ENCODE measurements at places on chromosomes 7 and 10.

GRCh38 chr10:63542835-63543575, 21.8 kb downstream of the REEP3 start:
- no peak for DNase-seq

GRCh38 chr10:112282086-112282485, 1.1 kb upstream of the TECTB start:
- DNase-seq, result no peak

GRCh38 chr7:47786557-47787248, 161.6 kb downstream of the PKD1L1 start:
- no peak for DNase-seq

- no peak for DNase-seq
Measured at GRCh38 chr7:78124216-78124615, 325.6 kb downstream of the PHTF2 start.

DNA sequence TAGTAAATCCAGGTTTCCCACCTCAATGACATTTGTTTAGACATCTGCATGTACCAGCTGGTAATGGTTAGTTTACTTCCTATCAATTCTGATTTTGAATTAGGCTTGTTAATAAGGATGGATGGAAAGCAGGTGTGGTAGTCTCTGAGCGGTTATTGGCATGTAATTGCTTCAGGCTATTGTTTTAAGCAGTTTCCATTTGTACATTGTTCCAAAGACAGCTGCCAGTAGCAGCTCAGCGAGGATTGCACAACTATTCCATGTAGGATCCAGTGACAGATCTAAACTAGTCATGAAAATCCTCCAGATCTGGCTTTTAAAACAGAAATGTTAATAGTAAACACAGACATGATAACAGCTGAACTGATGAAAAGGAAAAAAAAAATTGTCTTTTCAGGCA, 436.0 kb upstream of the ADARB2 start:
- DNase-seq, result no peak

DNA sequence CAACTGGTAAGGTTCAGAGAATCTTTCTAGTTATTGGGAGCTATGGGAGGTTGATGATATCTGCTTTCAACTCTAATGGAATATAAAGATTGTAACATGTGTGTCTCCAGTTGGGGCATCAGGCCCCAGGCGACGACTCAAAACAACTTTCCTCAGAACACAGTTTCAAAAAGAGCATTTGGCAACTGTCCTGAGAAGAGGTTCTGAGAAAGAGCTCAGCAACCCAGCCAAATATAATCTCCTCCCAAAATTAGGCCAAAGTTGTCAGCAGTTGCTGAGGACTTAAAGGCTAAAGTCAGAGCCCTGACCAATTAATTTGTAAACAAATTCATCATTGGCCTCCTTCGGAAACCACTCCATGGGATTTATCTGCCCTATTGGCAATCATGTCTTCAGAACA, 251.1 kb upstream of the NFE2L3 start:
- no peak for DNase-seq

- DNase-seq, result no peak
Measured at GRCh38 chr10:87634311-87634710, 25.4 kb upstream of the PAPSS2 start.

- no peak for DNase-seq
Measured at GRCh38 chr10:10818082-10818481, 199.6 kb upstream of the CELF2 start.

DNA sequence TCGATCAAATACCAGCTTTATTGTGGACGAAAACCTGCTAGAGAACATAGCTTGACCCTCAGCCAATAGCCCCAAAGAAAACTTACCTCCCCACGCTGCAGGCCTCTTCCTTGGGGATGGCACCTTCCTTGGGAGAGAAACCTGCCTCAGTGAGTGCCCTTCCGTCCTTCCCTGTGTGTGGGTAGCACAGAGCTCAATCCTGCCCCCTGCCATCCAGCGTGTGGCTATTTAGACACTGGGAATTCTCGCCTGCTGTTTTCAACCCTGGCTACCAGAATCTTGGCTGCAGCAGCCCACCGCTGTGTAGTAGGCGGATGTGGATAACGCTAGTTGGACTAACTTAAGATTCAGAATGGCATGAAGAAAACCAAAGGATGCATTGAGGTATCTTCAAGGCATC, 238.2 kb downstream of the TEX36 start:
- DNase-seq, result no peak

DNA sequence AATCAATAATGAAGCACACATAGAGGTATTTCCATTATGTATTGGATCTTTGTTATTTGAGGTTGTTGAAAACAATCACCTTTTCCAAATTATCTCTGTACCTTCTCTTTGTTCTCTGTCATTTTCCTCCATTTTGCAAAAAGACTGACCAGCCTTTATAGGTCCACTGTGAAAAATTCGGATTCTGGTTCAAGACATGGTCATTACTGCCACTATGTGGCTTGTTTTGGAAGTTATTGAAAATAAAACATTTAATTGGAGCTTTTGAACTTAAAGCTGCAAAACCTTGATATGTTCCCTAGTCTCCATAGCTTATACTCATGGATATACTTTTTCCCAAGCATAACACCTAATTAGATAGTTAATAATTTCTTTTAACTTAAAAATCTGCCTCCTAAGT, 1094.4 kb downstream of the NRG3 start:
- DNase-seq, result no peak

DNA sequence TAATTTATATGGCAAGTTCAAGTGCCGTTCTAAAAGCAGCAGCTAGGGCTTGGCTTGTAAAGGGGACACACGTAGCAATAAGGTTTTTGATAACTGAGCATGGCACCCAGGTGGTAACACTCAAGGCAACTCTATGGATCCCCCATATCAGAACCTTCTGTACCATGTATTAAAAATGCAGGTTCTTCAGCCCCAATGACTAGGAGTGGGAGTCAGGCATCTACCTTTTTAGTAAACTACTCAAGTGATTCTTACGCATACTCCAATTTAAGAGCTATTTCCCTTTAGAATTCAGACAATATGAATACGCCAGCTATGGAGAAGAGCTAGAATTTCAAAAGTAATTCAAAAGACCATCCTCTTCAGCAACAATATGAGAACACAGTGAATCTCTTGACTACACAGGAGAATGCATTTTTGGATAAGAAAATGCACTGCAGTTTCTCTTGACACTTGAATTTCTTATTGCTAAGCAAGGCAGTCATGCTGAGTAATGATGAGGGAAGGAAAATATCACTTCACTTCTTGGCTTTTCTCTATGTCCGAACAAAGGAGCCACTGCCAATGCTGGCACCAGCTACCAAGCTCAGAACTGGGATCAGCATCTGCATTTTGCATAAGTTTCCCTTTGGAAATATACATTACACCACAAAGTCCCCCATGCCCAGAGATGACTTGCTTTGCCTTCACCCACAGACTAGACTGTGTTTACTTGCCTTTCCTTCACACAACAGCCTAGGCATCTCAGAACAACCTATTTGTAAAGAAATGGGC, 53.5 kb downstream of the ABLIM1 start:
- DNase-seq, result no peak

GRCh38 chr7:1413936-1414639, 45.2 kb downstream of the MICALL2 start:
- no peak for DNase-seq

- DNase-seq, result no peak
Measured at GRCh38 chr7:120273476-120273975, 551 bp downstream of the KCND2 start.

DNA sequence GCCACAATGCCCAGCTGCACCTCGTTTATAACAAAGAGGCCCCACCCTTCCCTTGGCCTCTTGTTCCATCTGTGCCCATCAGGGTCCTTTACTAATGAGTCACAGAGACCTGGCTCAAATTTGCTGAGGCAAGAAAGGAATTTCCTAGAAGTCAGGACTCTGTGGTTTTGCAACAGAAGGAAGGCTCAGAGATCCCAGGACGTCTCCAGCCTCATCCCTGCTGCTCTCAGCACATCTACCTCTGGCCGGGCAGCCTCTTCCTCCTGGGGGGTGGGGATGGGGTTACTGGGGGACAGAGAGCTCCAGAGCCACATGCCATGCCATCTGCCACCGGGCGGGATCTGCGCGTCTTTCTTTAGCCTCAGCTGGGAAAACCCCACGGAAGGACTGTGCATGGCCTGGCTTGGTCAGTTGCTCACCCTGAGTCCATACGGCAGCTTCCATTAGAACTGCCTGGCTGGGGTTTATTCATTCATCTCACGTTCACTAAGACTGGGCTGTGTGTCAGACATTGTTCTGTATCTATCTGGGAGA, 41.9 kb upstream of the PSMG3 start:
- DNase-seq, result no peak

All from stimulated activated CD4-positive, alpha-beta T cell treated with anti-CD3 and anti-CD28 coated beads, TNF-alpha, amount 100 ng/mL, for 1 hour (primary cell).